SJSA1 (cell line): ENCODE measurements at places on chromosomes 7 and 10. TPM values are rescaled to one million over a fixed set of nuclear protein-coding genes. Genes with fewer than 3 reads are reported as not detected.

The HIPK2 gene
- 6.8 and 10.9 TPM in 2 replicates for total RNA-seq

The PCGF6 gene
- 36.9 and 41.8 TPM in 2 replicates for total RNA-seq

The ANKRD30A gene
- total RNA-seq, result not detected in 2 replicates

The SPDYE5 gene
- not detected in 2 replicates for total RNA-seq

The CDK14 gene
- 17.9 and 20.8 TPM in 2 replicates for total RNA-seq

The TFAM gene
- total RNA-seq, result 26.8 and 30.4 TPM in 2 replicates

The PRKCQ gene
- total RNA-seq, result not detected in 2 replicates

The CCDC201 gene
- total RNA-seq, result not detected in 2 replicates

The FKBP6 gene
- total RNA-seq, result not detected in 2 replicates

The MYL10 gene
- total RNA-seq, result not detected in 2 replicates

The MYOF gene
- total RNA-seq, result 198 and 300 TPM in 2 replicates

The EFCAB10 gene
- total RNA-seq, result not detected in 2 replicates

The ZNF365 gene
- 1.4 and 3.0 TPM in 2 replicates for total RNA-seq

The CTAGE6 gene
- total RNA-seq, result not detected in 2 replicates

DNA sequence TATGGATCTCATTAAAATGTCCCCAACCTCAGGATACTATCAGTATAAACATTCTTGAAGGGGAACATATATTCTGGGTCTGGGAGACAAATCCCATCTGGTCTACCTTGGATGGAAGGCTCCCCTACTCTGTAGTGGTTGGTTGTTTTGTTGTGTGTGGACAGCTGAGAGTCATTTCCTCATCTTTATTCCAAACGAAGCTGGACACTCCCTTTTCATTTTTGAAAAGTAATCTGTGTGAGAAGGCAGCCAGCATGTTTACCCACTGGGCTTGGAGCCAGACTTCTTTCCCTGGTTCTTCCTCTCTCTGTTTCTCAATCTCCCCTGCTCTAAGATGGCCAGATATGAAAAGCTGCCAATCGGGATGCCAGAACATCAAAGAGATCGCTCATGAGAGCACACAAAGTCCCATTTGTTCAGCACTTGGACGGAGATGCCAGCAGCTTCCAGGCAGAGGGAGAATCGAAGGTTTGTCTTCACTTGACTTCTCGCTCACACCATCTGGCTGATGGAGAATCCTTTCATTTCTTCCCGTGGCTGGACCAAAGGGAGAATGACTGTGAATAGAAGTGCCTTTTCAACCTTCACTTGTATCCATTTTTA, 108.1 kb upstream of the AGR3 start:
- DNase-seq, result peak; percentile 67

DNA sequence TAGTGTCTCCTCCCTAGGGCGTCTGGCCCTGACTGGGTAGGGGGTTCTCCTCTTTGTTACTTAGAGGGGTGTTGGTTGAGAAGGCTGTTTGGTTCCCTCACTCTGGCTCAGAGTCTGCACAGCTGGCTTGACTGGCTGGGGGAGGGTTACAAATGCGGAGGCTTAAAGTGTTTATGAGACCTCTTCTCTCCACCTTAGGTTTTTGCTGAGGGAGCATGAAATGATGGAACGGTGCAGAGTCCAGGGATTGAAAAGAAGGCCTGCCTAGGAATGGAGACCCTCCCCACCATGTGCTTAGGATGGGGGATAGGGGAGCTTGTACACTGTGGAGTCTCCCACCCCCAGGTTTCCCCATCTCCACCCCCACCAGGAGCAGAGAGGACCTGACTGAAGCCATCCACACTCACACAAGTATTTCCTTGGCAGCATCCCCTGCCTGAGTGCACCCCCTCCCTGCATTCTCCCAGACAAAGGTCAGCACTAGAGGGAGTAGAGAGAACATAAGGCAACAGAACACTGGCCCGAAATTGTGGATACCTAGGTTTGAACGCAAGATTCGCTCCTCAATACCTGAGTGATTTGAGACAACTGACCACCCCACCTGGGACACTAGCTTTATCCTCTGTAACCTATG, 1.7 kb upstream of the LDB1 start:
- no peak for DNase-seq

GRCh38 chr7:50599385-50599784, 34.2 kb upstream of the DDC start:
- DNase-seq, result no peak

- DNase-seq, result no peak
These were observed 623.4 kb upstream of the IGFBP3 start for GRCh38 chr7:46544396-46545008.

DNA sequence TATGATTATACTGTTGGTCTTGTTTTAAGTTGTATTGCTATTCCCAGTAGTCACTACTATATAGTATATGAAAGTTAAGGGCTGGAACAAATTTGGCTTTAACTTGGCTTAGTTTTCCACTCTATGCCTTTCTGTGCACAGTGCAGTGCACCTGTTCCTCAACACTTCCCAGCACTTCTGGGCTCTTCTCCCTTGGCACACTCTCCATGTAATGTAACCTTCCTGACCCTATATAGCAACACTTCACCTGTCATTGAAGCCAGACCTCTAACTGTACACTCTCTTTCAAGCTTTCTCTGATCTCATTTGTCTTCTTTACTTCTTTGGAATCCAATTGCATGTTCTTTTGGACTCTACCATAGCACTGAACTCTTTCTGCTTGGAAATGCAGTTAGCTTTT, 83.9 kb upstream of the SMIM30 start:
- no peak for DNase-seq

GRCh38 chr7:103296901-103297836, at the start of gene PMPCB:
Gene PMPCB, plus strand, starts transcription at chr7:103297435. Its CDS starts 25 bp downstream, at chr7:103297460.
- DNase-seq, result peak; percentile 84

- no peak for DNase-seq
These were observed 120.9 kb upstream of the NAMPT start for GRCh38 chr7:106405697-106406141.

- no peak for DNase-seq
These were observed 2.6 kb upstream of the BMPR1A start for GRCh38 chr10:86753638-86754434.

- peak; percentile 81 for DNase-seq
These were observed 3.8 kb downstream of the NFE2L3 start for GRCh38 chr7:26155531-26156375.

GRCh38 chr7:5549096-5549763, 125.6 kb upstream of the TNRC18 start:
- DNase-seq, result peak; percentile 75

GRCh38 chr10:73865459-73866442, 8.6 kb downstream of the CAMK2G start:
- no peak for DNase-seq

GRCh38 chr7:153390955-153391354, 631.4 kb downstream of the ACTR3B start:
- no peak for DNase-seq

- DNase-seq, result no peak
These were observed 467.0 kb upstream of the AKR1E2 start for GRCh38 chr10:4359003-4359402.

GRCh38 chr7:37480041-37481031, 31.7 kb upstream of the ELMO1 start:
- no peak for DNase-seq

GRCh38 chr7:7157177-7157886, 25.0 kb upstream of the C1GALT1 start:
- DNase-seq, result peak; percentile 51

DNA sequence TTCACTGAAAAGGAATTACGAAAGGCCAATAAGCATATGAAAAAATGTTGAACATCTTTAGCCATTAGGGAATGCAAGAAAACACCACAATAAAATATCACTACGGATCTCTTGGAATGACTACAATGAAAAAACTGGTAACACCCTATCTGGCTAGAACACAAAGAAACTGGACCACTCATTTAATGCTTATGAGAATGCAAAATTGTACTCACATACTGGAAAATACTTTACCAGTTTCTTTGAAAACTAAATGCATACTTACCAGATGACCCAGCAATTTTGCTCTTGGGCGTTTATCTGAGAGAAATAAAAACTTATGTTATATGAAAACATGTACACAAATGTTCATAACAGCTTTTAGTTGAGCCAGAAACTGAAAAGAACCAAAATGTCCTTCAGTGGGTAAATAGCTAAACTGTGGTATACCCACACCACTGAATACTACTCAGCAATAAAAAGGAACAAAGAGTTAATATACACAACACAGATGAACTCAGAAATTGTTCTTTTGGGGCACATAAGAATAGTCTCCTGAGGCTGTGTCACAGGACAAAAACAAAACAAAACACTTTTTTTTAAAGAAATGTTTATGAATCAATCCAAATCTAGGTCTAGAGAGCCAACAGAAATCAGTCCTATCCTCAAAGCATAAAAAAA, 23.5 kb downstream of the CNOT4 start:
- DNase-seq, result no peak

- DNase-seq, result no peak
These were observed 37.7 kb upstream of the KLF6 start for GRCh38 chr10:3822541-3823330.

DNA sequence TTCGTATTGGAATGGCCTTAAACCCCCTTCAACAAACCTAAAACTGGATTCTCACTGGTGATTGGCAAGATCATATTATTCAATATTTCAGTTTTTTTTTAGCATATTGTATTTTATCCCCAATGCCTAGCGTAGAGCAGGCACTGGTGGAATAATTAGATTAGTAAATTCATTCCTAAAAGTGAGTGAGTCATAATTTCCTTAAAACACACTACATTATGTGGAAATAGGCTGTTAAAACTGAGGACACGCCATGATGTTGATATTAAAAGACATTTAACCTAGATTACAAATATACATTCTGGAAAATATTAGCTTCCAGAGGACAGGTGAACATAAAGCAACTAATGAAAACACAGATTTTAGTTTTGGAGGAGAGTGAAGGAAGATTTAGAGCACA, 463.9 kb downstream of the PARD3 start:
- no peak for DNase-seq

GRCh38 chr10:72503241-72503640, 122.6 kb downstream of the MICU1 start:
- peak; percentile 29 for DNase-seq

DNA sequence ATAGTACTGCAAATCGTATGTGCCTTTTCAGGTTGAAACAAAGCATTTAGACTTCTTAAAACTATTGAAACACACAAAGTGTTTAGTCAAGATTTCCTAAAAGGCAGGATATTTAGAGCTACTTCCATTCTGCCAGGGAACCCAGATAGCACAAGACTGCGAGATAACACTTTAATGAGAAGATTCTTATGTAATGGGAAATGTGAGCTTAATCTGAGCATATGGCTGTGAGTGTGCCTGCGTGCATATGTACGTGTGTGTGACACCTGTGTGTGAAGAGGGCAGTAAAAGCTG, 14.3 kb upstream of the JCAD start:
- DNase-seq, result no peak

DNA sequence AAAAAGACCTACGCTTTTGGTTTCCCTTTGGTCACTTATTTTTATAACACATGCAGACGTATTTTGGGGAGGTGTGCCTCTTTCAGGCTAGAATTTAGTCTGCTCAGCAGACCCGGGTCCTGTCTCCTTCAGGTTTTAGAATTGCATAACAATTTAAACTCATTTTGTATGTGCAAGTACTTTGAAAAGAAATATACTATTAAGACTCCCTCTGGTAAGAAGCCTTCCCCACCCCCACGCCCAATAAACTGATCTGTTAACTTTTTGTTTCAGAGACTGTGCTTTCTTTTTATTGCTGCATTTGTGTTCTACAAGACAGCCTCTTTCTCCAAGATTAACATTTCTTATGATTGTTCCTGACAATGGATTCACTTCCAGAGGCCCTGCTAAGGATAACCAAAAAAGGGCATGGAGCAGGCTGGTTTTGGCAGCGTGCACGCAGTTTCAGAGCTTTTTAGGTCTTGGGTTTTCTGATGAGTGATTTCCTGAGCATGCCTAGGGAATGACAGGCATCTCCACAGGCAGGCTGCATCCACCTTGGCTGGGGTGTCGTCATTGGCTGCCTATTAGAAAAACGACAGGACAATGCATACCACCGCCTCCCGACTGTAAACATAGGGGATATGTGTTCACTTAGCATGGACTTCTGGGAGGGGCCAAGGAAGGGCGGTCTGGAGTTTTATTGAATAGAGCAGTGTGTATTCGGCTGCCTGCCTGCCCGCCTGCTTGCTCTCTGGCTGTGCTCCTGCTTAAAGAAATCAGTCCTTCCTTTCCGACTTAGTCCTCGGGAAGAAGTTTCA, at the start of gene CALD1:
TSS of gene CALD1 (plus strand) at position 694 of the 800 bp plus-strand sequence. CDS start 88,100 bp downstream, outside the sequence.
- peak; percentile 98 for DNase-seq

- DNase-seq, result no peak
These were observed 17.4 kb downstream of the FOXP2 start for GRCh38 chr7:114432061-114432460.

DNA sequence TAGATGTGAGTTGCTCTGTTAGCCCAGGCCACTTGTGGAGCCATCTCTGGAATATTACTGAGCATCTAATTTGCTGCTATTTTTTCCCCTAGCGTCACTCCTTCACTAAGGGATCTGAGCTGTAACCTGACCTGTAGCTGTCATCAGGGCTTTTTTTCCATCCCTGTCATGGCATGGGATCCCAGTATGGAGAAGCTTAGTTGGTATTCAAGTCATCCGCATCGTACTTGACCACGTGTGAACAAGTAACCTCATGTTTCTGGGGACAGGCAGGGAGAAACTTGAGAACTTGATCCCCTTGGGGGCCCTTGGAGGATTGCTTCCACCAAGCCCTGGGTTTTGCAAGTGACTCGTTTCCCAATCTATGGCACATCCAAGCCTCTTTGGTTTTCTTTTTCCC, 474.4 kb upstream of the GALNT17 start:
- no peak for DNase-seq

DNA sequence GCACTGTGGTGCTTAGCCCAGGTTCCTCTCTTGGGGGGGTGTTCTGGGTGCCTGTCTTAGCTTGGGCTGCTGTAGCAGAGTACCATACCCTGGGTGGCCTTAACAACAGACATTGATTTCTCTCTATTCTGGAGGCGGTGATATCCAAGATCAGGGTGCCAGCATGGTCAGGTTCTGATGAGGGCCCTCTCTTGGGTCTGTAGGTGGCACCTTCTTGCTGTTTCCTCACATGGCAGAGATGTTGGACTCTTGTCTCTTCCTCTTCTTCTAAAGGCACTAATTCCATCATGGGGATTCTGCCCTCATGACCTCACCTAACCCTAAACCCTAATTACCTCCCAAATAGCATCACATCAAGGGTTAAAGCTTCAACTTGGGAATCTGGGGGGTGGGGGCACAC, 19.9 kb upstream of the CRHR2 start:
- DNase-seq, result no peak

DNA sequence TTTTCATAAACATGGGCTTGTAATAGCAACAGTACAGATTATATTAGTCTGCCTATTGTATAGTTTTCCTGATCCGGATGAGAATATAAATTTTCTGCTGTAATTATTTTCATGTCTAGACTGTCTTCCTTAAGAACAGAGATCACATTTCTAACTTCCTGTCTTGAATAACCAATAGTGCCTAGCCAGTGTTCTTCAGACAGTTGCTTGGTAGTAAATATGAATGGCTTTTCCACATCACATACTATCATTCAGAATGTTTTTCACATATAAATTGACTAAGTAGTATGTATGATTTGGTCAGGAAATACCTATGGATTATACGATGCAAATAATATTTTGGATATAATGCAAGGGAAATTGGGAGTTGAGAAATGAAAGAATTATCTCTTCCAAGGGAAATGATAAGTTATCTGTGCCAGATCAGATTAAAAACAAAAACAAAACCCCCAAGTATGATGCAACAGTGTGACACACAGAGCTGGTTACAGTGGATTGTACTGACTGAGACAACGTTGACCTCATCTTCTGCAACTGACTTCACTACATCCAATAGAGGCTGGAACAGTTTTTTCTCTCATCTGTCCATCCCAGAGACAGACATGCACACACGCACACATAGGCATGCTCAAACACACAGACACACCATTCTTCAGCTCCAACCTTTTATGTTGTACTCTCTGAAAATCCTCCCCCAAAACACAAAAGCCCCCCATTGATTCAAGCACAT, 16.4 kb downstream of the ITGA8 start:
- DNase-seq, result no peak
